Stimulated activated CD8-positive, alpha-beta memory T cell treated with anti-CD3 and anti-CD28 coated beads, Interleukin-7, amount 100 ng/mL, for 4 hours (primary cell): ENCODE measurements at places on chromosomes 7 and 10.

DNA sequence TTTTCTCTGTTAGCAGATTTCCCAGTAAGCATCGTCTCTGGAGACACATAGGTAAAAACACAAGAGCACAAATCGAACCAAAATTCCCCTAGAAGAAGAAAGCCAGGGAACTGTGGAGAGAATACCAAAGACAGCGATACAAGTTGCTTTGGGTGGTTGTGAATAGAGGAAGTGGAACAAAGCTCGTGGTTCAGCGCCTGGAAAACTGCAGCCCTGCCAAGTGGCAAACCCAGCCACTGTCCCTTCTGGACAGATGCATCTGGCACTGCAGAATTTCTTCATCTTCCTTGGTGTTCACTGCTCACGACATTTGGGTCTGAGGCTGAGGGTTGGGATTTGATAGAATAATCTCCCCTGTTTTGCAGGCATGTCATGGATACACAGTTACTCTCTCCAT lies 733.8 kb downstream of the PARD3 start:
- DNase-seq, result no peak

- DNase-seq, result no peak
Measured at GRCh38 chr10:72702868-72703581, 11.1 kb downstream of the MCU start.

- no peak for DNase-seq
Measured at GRCh38 chr7:157436763-157437480, 100.1 kb downstream of the DNAJB6 start.

DNA sequence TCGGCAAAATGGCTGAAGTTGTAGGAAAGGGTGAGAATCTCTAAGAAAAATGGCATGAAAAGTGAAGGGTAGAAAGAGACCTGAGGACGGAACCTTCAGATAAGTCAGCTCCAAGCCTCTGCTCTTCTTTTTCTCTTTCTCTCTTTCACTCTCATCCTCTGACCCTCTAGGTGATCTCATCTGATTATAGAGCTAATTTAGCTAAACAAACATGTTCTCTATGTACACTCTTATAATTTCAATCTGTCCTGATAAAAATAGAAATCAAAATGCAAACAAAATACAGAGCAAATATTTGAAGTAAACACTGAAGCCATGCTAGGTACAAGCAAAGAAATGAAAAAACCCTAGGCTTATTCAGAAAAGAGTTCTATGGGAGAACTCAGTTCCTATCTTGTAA lies 14.4 kb upstream of the CUBN start:
- DNase-seq, result no peak

GRCh38 chr10:46558122-46558391 lies 1.6 kb upstream of the GPRIN2 start:
- no peak for DNase-seq

DNA sequence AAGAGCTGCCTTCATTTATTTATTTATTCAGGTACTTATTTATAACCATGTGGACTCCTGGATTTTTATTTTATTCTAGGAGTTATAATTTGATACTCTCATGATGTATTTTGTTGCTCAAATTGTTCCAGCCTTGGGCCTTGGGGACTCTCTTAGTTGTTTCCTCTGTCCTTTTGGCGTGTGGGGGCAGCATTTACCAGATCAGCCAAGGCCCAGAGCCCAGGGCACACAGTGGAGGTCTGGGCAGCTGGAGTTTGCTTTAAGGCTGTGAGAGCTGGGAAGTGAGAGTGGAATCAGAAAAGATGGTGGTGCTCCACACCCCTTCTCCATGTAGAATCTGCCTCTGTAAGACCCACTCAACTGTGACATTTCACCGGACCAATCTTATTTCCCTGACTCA lies 398.9 kb downstream of the RPS24 start:
- no peak for DNase-seq

DNA sequence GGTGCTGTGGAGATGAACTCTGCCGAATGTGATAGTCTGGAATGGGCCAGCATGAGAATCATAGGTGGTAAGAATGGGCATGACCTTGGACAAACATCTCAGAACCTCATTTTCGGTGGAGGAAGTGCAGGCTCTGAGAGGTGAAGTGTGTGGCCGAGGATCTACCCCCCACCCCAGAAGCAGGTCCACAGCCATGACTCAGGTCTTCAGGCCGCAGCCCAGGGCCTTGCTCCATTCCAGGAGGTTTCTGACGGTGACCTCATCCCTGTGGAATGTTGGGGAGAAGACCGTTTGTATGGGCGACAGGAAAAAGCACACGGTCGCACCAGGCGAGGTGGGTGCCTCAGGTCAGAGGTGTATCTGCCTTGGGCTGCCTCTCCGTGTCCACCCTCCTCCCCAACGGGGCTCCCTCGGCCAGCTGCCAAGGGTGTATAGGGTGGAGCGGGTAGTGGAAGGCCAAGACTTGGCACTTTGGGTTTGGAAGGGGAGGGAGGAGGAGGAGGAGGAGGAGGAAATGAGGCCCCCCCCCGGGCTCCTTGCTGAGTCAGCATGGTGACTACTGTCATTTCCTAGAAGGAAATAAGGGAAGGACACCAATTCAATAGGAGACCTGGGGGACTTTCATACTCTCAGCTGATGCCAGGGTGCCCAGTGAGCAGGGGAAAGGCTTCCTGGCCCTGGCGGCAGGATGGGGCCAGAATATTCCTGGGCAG lies 168.0 kb upstream of the RHEB start:
- DNase-seq, result no peak

- no peak for DNase-seq
Measured at GRCh38 chr7:70457482-70457881, 674.5 kb upstream of the GALNT17 start.

DNA sequence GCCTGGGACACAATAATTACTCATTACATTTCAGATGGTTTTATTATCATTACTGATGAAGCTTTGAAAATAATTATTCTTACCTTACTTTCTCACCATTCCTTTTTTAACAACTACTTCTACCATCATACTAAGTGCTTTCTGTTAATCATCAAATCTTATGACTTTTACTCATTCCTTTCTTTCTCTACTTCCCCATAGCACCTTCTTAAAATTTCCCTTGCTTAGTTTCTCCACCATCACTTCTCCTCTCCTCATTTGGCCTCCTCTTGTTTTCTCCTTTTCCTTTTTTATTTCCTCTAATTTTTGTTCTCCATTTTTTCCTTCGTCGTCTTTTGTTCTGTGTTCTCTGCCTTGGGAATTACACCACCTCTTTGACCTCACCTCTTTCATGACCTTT lies 303.2 kb upstream of the KAT6B start:
- DNase-seq, result no peak

GRCh38 chr10:127737563-127738511 lies 852 bp downstream of the FOXI2 start:
- DNase-seq, result no peak

DNA sequence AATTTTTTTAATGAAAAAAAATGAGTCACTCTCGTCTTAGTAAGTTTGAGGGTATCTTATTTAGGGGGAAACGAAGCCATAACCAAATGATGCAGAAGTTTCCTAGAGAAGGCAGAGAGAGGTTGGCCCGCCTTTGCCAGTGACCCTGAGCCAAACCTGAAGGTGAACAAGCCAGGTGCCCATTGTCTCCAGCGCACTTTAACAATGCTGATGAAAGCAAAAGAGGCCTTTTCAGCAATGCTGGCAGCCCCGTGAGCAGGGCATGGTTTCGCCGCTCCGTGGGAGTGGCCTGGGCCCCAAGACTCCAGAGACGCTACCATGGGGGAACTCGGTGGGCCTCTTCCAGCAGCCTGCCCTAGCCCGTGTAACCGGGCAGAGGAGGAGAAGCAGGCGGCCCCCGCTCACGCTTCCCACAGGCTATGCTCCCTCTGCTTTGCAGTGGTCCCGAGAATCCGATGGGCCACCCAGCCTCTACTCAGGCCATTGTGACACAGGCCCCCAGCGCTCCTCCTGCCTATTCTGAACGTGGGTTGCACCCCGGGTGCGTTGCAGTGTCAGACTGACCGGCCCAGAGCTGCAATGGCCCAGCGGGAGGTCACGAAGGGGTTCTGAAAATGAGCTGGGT lies 14.0 kb upstream of the UNCX start:
- DNase-seq, result no peak

GRCh38 chr7:97017192-97018125 lies 7.2 kb downstream of the DLX5 start:
- no peak for DNase-seq

DNA sequence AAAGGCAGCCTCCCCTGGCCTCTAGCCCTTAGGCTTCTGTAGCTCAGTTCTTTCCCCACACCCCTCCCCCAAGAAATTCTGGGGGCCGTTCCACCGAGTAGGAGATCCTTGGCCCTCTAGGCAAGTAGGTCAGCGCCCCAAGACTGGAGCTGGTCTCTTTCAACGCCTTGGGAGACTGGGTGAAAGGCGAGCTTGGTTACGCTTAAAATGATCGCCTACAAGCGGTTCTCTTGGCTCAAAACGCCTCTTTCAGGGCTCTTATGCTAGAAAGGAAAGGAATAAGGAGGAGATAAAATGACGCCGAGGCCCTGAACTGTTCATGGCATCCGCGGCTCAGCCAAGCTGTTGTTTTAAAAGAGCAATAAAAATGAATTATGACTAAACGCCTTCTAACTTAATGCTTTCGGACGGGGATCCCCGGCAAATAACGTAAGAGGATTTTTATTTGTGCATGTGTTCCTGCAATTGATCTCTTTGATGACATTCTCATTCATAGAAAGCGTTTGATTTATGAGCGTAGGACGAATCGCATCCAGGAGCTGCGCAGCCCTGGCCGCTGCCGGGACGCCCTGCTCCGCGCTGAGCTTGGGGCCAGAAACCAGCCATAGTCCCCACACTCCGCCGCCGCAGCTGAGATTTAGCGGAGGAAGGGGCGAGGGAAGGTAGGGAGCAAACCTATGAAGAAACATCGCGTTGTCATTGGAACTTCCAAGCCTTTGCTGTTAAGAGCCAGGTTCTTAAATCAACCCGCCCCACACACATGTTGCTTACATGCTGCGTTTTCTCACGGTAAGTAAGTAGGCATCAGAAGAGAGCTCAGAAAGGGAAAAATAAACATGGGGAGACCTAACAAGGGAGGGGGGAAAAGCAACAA lies 3.0 kb upstream of the HOXA1 start:
- DNase-seq, result no peak

DNA sequence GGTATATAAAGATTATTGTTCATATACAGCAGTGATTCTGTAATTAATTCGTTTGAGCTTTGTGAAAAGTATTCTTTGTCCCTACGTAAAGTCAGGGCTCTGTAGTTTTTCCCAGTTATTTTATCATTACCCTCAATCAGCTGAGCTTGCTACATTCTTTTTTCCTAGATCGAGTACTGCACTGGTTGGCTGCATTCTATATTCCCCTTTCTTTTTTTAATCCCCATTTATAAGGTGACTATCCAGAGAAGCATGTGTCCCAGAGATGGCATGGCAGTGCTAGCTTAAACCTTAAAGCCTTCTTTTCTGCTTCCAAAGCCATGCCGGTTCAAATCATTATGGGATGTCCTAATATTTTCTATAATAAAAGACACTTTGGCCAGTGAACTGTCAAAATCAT lies 230.1 kb upstream of the CELF2 start:
- DNase-seq, result no peak

DNA sequence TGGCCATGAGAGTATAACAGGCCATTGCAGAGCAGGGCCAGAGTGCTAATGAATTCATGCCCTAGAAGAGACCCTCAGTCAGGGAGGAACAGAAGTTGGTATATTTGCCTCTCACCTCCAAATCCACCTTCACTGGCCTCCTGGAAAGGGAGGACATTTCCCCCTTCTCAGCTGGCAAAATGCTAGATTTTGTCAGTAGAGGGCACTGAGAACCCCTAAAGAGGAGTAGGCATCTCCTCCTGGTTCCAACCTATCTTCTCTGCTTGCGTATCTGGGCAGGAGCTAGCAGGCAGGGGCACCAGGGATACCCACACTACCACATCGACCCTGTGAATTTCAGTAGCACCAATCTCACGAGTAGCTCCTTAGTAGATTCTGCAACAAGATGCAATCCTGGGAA lies 79.8 kb upstream of the GHITM start:
- no peak for DNase-seq

- DNase-seq, result no peak
Measured at GRCh38 chr10:9545073-9545472, 1472.6 kb upstream of the CELF2 start.

DNA sequence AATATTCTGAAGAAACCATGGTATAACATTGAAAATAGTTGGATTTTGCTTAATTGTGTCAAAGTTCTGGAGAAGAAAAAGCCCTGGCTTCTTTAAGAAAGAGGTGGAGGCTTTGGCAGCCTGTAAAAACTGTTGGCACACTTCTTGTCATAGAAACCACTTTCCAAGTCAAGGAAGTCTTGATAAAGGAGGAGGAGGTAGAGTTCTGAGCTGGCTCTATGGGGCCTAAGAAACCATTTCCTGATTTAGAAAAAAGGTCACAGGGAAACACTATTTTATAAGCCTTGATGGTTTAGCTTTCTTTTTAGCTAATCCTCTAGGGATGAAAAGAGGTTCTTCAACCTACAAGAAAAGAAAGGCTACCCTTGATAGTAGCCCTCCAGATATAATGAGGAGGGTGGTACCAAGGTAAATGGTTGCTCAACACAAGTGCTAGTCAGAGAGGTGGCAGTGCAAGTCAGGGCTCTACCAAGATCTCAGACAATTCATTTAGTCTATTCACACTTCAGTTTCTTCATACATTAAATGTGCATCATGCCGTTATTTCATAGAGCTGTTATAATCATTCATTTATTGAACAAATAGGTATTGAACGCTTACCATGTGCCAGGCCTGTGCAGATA lies 346.9 kb downstream of the RNLS start:
- DNase-seq, result no peak

- no peak for DNase-seq
Measured at GRCh38 chr10:7000061-7000460, 410.8 kb downstream of the SFMBT2 start.

GRCh38 chr7:152411389-152411788 lies 24.4 kb downstream of the KMT2C start:
- no peak for DNase-seq

- no peak for DNase-seq
Measured at GRCh38 chr10:33507662-33508425, 173.4 kb upstream of the NRP1 start.

DNA sequence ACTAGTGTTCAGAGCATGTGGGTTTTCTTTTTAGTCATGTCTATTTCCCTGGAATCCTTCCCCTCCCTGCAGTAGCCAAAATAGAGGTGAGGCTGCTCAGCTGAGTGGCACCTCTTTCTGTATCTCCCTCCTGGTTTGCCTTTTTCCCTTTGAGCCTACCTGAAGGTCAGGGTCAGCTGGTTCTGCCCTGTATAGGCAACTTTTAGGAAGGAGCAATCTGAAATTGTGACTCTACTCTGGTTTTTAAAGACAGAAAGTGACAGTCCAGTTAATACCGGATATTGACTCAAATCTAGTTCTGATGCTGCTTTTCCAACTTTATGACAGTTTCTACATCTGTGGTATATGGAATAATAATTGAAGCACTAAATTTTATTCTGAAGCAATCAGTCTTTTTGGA lies 26.0 kb downstream of the CCM2 start:
- DNase-seq, result no peak

GRCh38 chr10:73758704-73759511 lies 14.7 kb downstream of the SEC24C start:
- DNase-seq, result no peak

- DNase-seq, result no peak
Measured at GRCh38 chr10:49325916-49326783, 27.2 kb downstream of the C10orf71 start.

GRCh38 chr7:69452797-69453196 lies 145.5 kb upstream of the AUTS2 start:
- DNase-seq, result no peak
